ENCODE measurements at places on chromosomes 3 and 15.

DNA sequence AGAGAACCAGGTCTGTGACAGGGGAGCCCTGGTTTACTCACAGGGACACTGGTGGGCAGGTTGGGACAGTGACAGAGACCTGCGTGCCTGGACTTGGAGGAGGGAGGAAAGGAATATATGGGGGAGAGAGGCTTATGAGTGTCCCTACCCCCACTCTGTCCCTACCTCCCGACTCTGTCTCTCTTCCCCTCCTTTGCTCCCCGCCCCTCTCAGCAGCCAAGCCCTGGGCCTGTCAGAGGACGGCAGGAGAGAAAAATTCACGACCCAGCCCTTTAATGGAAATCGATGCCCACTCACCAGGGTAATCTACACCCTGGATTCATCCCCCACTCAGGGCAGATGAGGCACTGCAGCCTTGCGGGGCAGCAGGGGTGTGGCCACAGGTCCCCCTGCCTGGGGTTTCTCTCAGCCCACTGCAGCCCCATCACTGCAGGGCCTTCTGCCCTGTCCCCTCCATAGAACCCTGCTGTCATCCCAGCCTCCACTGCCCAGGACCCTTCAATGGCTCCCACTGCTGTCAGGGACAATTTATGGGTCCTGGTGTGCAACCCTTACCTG is 135.9 kb upstream of the LINGO1 start:
- no peak for DNase-seq

GRCh38 chr15:70579766-70580165 is 183.6 kb downstream of the UACA start:
- DNase-seq, result no peak

GRCh38 chr3:21168471-21168870 is 582.5 kb downstream of the ZNF385D start:
- DNase-seq, result no peak

- no peak for DNase-seq
Observed at GRCh38 chr3:150307311-150308036, 100.6 kb upstream of the TSC22D2 start.

DNA sequence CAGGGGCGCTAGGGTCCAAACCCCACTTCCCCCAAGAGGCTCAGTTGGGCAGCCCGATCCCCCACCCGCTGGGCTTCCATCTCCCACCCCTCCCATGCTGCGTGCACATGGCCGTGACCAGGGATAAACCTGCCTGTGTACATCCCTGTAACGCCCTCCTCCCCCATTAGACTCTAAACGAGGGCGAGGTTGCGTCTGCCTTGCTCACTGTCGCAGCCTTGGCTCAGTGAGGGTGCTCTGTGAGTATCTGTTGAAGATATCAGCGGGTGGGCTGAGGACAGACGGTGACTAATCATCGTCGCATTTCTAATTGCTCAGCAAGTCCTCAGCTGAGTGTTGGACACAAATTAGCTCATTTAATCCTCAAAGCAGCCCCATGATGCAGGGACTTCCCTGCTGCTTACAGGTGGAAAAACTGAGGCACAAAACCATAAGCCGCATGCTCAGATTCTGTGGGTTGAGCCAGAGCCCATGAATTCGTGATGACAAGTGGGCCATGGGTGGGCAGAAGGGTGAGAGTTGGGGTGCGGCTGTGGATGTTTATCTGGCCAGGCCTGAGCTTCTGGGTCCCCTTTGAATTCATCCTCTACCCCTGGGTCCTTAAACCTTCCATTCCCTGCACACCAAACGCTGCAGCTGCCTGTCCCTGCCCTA is 26.0 kb downstream of the FBLN2 start:
- no peak for DNase-seq

- DNase-seq, result no peak
Observed at GRCh38 chr15:80275961-80276360, 23.9 kb upstream of the CTXND1 start.

DNA sequence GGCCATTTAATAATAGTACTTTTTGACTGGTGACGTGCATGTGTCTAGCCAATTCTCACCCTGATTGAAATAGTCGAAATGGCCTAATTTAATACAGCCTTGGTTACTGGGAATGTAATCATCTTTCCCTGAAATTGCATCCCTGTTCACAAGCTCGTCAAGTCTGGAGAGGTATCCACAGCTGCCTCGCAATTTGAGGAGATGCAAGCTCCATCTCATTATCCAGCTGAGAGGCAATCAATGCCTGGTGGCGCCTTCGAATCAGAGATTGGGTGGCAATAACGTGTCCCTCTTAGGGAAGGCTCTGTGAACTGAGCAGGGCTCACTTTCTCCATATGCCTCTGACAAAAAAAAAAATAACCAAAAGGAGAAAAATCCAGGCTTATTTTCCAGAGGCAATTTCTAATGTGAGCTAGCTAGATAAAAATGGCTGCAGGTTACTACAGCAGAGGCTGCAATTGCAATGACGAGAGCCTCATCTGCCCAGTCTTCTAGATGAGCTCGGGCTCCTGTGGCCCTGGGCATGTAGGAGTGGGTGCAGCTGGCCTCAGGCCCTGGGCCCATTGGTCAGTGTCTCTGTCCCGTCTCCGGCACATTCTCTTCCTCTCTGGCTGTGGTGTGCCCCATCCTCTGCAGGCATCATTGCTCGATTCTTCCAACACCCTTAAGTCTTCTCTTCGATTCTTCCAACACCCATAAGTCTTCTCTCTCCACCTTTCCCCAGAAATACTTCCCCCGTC is 487.5 kb downstream of the GABRG3 start:
- DNase-seq, result no peak

DNA sequence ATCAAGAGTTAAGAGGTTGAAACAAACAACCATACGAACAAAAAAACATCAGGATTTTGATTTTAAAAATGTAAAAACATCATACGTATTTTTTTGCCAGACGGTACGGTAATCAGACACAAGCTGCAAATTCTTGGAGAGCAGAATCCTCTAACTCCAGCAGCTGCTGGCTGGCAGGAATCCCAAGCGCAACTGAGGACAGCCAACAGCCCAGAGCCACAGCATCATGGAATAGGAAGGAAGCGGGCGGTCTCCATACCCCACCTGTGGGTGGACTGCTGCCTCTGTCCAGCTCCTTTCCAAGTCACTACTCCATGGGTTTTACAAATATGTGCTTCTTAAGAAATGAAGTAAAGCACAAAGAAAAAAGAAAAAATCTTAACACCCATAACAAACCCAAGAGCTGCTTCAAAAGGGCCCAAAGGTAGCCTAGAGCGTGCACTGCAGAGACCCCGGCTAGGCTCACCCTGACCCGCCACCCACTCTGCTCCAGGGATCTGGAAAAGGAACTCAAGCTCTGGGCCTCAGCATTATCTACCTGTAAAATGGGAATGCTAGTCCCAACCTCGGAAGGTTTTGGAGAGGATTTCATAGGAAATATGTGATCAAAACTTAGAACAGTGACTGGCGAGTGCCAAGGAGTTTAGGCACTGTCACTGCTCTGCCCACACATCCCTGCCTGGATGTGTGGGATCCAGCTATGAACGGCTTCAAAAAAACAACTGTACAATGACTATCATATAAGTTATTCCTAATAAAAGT is 33.4 kb downstream of the ZXDC start:
- DNase-seq, result no peak
